T-helper 22 cell (primary cell): ENCODE measurements at places on chromosomes 3 and 15.

- DNase-seq: no peak
These were observed 51.6 kb downstream of the ATP10A start for GRCh38 chr15:25811481-25811906.

DNA sequence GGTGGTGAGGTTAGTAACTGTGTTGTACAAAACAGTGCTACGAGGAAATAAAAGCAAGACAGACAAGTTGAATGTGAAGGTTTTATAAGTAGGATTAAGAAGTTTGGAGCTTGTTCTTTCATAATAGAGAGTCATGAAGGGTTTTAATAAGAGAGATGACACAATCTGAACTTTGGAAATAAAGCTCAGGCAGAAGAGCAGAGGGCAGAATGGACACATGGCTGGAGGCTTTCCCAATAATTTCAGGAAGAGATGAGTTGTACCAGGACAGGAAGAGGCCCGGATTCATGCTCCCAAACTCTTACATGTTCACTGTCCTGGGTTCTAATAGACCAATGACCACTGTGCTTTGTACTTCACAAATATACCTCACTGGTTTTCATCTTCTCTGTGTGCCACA is 194.8 kb downstream of the SLC9A9 start:
- DNase-seq: no peak

DNA sequence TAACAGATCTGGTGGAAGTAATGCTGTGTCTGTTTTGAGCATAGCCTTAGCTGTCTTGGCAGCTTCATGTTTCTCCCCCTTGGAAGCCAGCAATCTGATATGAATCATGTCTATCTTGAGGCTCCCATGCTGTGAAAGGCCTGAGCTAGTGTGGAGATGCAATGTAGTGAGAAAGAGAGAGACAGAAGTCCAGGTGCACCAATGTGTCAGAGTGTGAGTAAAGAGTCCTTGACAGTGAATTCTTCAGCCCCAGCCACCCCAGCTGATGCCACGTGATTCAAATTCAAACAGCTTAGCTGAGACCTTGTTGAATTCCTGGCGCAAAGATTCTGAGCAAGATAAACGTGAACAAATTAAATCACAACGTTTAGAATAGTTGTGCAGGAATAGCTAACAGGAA is 704.2 kb downstream of the EDEM1 start:
- DNase-seq: no peak

- no peak for DNase-seq
These were observed 32.0 kb downstream of the LSAMP start for GRCh38 chr3:116413319-116413718.
